ENCODE measurements at places on chromosomes 2 and 18.

- DNase-seq, result no peak
These were observed 6.3 kb downstream of the B3GNT2 start for GRCh38 chr2:62202019-62202722.

- no peak for DNase-seq
These were observed 17.0 kb downstream of the SP3 start for GRCh38 chr2:173948198-173948597.

- no peak for DNase-seq
These were observed 221.3 kb downstream of the MBD2 start for GRCh38 chr18:54003195-54003594.

GRCh38 chr18:2281086-2281485 is 290.2 kb downstream of the METTL4 start:
- DNase-seq, result no peak

DNA sequence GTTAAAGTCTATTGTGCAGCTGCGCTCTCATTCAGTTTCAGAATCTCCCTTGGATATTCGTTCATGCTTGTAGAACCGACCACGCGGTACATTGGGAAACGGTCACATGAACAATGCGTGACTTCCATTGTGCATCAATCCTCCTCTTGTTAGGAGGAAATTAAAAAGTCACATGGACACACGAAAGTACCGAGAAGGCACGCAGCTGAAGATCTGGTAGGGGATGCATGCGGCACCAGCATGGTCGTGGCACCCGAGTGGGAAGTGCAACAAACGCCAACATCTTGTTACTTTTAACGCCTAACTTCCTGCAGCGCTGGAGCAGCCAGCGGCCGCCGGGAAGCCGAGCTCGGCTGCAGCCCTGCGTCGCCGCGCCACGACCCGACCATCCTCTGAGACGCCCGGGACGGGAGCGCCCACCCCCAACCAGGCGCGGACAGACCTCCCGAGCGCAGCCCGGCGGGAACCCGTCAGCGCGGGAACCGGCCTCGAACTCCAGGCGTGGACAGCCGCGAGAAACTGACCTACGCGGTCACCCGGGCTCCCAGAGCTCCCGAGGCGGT is 412 bp downstream of the OSBPL1A start:
- peak; percentile 58 for DNase-seq

DNA sequence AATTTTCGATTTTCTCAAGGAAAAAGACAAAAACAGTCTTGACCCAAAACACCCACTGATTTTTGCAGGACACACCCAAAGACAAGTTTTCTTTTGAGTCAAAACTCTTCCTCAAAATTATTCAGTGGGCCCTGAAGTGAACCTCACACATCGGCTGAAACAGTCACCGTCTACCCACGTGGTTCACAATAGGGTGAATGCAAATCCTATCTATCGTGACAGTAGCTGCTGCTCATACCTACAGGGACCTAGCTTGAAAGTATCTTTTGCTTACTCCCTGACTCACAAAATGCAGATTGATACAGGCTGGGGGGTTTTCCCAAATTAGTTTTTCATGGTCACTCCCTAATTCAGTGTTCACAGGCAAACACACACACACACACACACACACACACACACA is 10.7 kb upstream of the CD226 start:
- DNase-seq, result no peak

DNA sequence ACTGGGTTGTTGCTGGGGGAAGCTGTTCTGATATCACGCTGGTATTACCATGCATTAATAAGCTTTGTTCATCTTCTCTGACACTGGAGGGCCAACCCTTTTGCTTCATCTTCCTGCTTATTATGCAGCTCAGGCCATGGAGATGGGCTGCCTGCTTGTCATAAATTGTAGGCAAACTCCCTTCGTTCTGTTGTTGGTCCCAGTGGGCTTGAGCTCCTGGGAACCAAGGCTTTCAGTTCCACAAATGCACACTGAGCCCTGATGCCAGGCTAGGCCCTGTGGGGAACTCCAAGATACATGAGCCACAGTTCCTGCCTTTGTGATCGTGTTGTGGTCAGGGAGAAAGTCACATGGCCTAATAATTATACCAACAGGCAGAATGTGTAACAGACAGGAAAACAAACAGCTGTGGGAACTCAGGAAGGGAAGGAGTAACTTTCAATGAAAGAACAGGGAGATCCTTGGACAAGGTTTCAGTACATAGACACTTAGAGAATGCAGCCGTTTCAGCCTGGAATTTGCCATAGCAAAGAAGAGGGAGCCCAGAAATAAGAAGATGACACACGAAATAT is 49.0 kb upstream of the BCL2L11 start:
- DNase-seq, result peak; percentile 29

- no peak for DNase-seq
These were observed 130.3 kb upstream of the CTAGE1 start for GRCh38 chr18:22547807-22548561.

DNA sequence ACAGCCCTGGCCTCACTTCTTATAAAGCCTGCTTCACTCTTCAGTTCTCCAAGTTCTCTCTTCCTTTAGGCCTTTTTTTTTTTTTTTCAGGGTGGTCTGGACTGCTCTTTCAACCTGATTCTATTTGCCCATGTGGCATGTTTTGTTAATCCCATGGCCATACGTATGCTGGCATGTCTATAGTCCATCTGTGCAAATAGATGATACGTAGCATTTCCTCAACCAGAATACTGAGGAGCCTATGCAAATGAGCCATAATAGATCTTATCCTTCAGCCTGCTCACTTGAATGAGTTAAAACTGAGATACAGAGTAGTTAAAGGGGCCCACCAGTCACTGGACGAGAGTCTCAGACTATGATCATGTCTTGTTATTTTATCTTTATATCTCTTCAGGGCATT is 265.2 kb upstream of the CXCR4 start:
- no peak for DNase-seq

- no peak for DNase-seq
These were observed 251.0 kb downstream of the NDUFA10 start for GRCh38 chr2:239774142-239774462.

DNA sequence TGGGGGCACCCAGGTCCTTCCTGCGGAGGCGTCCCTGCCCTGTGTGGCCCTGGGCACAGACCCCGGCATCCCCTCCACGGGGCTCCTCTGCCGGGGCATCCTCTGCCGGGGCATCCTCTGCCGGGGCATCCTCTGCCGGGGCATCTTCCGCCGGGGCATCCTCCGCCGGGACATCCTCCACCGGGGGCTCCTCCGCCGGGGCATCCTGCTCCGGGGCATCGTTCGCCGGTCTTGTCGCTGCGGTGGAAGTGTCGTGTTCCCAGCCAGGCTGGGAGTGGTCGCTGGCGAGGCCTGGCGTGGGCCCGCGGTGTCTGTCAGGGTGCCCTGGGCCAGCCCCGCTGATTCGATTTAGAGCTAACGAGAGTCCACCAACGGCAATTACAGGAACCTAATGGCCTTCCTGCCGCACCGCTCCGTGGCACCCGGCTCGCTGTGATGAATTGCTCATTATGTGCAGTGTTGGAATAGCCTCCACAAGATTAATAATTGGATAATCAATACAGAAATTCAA is 115.1 kb downstream of the NFATC1 start:
- DNase-seq, result no peak

DNA sequence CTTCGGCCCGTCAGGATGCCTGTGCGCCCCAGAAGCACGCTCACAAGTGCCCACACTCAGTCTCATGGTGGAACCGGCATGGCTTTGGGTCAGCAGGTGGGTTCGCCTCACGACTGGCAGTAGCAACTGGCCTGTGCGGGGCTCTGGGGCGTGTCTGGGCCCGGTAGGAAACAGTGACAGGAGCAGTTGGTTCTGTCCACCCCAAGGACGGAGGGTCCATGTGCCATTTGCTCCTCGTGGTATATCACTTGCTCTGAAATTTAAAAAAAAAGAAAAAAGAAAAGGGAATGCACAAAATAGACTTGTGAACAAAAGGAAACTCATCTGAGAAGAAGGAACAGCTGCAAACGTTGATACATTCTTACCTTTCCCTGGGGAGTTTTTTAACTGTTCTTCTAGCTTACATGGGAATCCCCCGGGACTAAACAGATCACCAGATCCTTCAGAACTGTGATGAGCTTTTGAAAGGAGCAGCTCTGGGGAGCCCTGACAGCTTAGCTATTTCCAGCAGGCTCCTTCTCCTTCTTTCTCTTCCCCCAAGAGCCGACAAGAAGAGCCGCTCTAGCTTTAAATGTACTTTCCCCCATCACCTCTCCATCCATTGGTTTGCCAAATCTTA is 42.8 kb downstream of the TRAPPC12 start:
- no peak for DNase-seq

DNA sequence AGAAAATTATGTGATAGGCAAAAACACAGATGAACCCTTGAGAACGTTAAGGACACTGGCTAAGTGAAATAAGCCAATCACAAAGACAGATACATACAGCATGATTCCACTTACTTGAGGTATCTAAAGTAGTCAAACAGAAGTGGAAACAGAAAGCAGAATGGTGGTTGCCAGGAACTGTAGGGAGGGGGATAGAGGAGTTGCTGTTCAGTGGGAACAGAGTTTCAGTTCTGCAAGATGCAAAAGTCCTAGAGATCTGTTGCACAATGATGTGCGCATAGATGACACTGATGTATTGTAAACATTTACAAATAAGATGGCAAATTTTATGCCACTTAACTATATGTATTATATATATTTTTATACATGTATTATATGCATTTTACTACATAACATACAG is 59.7 kb downstream of the POLE4 start:
- DNase-seq, result no peak

DNA sequence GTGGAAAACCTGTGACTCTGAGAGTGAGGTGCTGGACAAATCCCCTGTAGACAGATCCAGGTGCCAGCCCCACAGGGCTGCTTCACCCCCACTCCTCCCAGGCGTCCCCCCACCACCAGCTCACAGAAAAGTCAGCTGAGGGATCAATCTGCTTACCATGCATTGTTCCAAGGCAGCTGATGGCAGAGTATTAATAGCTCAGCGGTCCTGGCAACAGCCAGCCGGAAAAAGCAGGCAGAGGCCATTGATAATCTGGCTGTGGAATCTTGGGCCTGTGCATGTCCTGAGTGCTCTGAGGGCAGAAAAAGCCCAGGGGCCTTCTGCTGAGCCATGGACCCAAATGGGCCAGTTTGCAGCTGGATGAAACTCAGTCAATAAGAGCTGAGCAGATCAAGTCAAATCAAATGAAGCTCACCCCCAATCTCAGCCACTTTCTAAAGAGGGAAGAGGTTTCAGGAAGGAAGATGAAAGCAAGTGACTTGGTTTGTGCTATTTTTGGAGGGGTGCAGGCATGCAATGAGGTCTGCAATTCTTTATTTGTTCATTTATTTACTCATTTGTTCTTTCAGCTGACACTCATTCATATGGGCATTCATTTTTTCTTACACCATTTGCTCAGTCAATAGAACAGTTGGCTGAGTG is 63.4 kb downstream of the GYPC start:
- no peak for DNase-seq

GRCh38 chr2:42545841-42546390 is 22.5 kb upstream of the MTA3 start:
- DNase-seq, result no peak

DNA sequence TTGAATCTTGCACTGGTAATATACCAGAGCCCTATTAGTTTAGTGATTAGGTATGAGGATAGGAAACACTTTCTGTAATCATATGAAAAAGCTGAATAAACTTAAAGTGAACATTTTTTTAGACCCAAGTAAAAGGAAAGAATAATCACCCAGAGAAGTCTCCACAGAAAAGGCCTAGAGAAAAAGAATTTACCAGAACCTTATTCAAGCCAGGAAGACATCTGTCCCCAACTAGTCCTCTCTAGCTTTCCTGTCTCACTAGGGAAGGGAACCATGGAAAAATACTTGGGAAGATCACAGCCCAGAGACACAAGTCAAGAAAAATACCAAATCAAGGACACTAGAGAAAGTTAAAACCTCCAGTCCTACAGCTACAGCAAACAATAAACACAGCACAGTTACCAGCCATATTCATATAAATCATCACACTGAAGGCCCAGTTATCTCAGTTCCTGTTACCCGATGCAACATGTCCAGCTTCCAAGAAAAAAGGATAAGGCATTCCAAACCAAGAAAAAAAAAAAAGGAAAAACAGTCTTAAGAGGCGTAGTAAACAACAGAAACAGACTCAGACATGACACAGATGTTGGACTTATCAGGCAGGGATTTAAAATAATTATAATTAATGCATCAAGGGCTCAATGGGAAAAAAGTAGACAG is 461.5 kb downstream of the IRS1 start:
- DNase-seq, result no peak

DNA sequence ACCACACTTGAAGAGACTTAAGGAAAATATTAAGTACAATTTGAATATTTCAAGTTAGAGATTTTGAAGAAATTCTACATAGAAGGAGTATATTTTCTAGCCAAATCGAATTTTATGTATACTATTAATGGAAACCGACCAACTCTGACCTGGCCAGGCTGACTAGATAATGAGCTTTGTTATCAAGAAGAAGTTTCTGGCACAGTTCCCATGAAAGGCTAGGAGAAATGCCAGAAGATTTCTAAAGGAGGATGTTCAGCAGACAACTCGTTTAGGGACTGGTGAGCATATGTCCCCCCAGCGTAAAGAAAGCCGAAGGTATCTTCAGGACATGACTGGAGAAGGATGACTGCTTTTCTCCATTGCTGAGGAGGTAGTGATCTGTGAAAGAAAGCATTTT is 127.3 kb downstream of the DIS3L2 start:
- no peak for DNase-seq

DNA sequence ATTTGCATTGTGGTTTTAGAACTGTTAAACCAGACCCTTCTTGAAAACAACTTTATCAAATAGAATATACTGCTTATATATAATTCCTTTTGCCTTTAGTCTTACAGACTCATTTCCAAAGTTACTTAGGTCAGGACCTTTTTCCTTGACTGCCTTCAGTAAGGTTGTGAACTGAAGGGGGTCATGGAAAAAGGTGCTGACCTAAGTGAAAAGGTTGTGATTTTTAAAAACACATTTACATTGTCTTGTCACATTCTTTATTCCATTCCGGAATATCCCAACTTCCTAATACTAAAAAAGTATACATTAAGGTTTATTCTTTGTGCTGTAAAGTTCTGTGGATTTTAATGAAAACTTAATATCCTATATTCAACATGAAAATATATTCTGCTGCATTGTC is 581.4 kb downstream of the SOCS6 start:
- DNase-seq, result no peak

- DNase-seq, result no peak
These were observed 30.3 kb upstream of the KLF11 start for GRCh38 chr2:10012963-10013461.

DNA sequence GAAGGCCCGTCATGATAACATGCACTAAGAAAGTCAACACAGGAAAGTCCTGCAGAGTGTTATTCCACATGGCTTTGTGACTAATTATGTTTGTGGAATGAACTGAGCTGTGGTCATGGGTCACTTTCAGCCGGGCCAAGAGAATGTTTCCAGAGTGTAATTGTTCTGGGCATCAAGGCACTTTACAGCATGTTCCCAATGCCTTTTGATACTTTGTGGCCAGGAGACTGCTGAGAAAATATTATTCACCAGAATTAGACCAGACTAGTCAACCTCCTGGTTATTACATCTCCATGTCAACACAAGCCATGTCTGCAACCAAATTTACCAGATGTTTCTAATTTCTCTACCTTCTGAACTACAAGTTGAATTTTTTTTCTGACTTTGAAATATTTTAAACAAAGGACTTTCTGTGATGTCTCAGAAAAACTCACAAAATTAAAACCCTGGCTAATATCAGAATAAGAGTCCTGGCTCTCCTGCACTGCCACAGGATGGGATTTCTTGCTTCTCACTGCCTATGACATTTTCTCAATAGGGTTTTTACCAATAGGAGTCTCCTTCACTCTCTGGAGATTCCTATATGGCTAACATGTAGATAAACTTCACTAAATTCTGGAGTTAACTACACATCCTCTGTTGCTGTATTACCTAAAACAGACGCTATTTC is 90.6 kb upstream of the WDR75 start:
- no peak for DNase-seq

Measured in NCI-H774 (cell line).